Caco-2 (cell line): ENCODE measurements at places on chromosomes 11 and 22.
A peak's percentile ranks its signal among the peaks of the same experiment; 100 is the strongest.

- DNase-seq = no peak
These were observed 321.0 kb downstream of the NTM start for GRCh38 chr11:131691181-131692041.

- DNase-seq = no peak
These were observed 3901.6 kb upstream of the OR11H1 start for GRCh38 chr22:11626422-11626773.

GRCh38 chr11:14308114-14308896 is 50.7 kb downstream of the RRAS2 start:
- peak; percentile 40 for DNase-seq

- DNase-seq = peak; percentile 81
These were observed 8.4 kb upstream of the CCKBR start for GRCh38 chr11:6251120-6251733.

GRCh38 chr22:47105085-47105484 is 342.6 kb downstream of the TBC1D22A start:
- DNase-seq = no peak
